ENCODE measurements at places on chromosomes 12 and 14.

GRCh38 chr12:12891080-12891880, at the start of gene GPRC5A:
Gene GPRC5A, plus strand, starts transcription at chr12:12891562. Its CDS starts 16,688 bp downstream, at chr12:12908250.
- peak; percentile 92 for ATAC-seq

DNA sequence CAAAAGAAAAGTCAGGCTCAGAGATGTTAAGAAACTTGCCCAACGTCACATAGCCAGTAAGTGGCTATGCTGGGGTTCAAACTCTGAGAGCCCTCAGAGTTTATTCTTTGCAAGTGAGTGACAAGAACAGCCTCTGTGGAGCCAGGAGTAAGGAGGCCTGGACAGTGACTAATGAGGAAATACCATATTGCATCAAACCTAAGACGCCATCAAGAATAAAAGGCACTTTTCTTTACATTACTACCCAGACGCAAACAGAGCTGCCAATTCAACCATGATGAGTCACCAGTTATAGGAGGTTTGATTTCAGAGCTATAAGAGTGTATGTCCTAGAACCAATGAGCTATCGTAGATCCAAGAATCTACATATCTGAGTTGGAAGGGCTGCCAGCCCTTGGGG, 9.4 kb downstream of the TNFRSF1A start:
- no peak for ATAC-seq

DNA sequence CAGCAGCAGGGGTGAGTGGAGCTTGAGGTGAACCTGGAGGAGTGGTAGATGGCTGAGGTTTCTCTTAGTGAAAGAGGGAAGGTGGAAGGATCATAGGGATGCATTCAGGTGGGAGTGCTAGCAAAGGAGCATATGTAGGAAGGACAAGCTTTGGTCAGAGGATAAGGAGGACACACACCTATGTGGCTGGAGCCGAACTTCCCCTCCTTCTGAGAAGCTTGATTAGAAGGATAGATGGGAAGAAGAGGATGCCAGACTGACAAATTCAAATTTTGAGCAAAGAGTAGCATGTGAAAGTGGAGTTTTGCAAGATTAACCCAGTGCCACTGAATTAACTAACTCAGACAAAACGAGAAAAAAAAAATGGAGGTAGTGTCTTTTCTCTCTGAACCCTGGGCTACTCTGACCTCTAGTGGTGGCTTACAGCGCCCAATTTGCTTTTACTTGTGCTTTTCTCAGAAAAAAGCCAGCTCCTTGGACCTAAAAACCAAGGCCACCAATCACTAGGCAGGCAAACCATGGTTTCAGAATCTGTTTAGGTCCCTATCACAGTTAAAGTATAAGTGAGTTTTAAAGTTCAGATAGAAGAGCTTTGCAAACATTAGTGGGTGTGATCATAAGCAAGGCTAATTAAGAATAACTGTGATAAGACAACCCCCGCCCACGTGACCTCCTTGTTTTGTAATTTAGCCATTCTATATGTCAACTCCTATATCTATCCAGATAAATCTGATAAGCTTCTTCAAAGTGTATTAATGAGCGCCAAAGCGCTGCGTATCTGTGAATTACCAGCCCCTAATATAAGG, 15.5 kb downstream of the EMP1 start:
- no peak for ATAC-seq

- ATAC-seq, result no peak
Observed at GRCh38 chr12:80264386-80264785, 165.0 kb downstream of the OTOGL start.

DNA sequence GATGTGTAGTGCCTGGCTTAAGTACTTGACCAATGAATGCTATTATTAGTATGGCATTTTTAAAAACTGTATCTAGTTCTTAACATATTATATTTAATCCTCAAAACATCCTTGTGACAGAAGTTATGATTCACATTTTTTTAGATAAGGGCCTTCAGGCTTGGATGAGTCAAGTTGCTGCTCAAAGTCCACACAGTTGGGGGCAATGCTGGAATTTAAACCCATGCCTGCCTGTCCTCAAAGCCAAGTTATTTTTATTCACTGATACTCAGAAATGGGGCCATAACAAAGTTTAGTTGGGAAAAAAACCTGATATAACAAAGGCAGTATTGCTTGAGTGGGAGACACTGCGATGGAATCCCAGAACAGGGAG, 50.6 kb downstream of the RFX4 start:
- no peak for ATAC-seq

- no peak for ATAC-seq
Observed at GRCh38 chr14:58635091-58635830, 2.5 kb upstream of the DACT1 start.

GRCh38 chr12:74454109-74454508, 83.5 kb upstream of the ATXN7L3B start:
- ATAC-seq, result no peak
